ENCODE measurements at places on chromosomes 5 and 9.
A peak's percentile ranks its signal among the peaks of the same experiment; 100 is the strongest.

DNA sequence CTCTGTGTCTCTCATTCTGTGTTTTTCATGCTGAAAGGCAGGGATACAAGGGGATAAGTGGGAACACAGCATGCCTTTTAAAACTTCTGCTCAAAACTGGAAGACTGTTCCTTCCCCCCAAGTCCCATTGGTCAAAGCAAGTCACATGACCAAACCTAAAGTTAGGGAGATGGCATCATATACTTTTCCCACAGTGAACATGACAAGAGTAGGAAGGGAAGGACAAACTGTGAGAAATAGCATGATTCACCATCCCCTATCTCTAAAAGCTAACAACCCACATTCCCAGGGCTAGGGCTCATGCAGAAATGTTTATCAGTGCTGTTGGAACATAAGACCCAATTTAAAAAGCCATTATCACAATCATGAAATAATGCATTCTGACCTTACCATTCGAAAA is 24.2 kb upstream of the SHISAL2B start:
- DNase-seq, result no peak

- DNase-seq, result no peak
Observed at GRCh38 chr5:146781157-146781556, 97.4 kb downstream of the PPP2R2B start.

- no peak for DNase-seq
Observed at GRCh38 chr5:158285698-158286097, 426.8 kb upstream of the CLINT1 start.

DNA sequence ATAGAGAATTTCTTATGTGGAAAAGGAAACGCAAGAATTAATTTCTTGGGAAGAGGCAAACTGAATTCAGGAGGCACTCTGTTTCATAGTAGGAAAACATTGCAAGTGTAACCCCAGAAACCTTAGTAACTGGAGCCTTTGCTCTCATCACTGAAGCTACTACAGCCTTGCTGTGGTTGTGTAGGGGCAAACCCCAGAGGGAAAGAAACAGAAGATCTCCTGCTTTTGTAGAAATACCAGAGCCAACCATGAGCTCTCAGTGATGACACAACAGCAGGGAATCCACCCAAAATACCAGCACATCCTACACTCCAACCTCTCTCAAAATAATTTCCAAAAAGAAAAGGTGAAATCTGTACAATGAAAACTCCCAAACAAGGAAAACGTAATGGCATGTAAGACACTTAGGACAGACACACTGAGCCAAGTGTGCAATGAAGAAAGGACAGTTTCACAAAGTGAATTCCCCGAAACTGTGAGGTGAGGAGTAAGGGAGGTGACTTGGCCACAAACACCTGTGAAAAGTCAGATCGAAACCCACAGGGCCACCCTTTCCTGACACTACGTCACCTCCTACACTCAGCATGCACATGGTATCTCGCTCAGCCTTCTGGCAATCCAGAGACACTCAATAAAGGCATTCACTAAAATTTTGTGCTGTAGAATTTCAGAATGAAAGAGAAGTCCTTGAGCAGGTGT is 8.5 kb upstream of the ACSL6 start:
- DNase-seq, result no peak

- DNase-seq, result no peak
Observed at GRCh38 chr5:72328172-72328571, 8.0 kb downstream of the PTCD2 start.

DNA sequence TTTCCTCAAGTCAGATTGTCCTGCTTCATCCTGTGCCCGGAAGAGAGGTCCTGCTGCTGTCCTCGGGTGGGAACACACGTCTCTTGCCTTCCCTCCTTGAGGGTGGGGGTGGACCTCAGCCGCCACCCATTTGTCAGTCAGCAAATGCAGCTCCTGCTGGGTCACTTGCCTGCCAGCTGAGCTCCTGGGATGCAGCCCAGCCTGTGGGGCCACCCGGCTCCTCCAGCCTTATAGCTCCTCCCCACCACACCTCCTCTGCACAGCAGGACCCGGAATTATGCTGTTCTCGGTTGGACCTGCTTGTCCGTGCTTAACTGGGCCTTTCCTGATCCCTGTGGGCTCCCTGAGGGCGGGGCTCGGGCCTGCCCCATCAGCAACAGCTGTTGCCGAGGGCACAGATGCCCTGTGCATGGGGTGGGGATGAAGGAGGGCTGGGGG is 52.7 kb downstream of the RXRA start:
- no peak for DNase-seq

DNA sequence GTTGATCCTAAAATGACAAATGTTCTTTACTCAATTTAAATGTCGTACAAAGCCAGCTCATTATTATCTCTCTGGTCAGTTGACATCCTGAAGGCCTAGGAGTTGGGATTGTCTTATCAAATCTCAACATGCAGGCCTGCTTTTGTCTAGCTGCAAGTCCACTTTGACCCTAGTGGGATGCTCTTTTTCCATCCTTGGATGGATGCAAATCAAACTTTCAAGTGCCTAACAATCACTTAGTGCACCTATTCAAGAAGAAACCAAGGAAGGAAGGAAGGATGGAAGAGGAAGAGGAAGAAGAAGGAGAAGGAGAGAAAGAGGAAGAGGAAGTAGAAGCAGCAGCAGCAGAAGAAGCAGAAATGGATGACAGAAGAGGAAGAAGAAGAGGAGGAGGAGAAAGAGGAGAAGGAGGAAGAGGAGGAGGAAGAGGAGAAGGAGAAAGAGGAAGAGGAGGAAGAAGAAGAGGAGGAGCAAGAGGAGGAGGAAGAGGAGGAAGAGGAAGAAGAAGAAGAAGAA is 109.6 kb downstream of the PIK3R1 start:
- DNase-seq, result no peak

- no peak for DNase-seq
Observed at GRCh38 chr5:149886060-149886459, 58.5 kb downstream of the PDE6A start.

GRCh38 chr9:127521919-127522304 is 70.6 kb downstream of the LRSAM1 start:
- DNase-seq, result no peak

DNA sequence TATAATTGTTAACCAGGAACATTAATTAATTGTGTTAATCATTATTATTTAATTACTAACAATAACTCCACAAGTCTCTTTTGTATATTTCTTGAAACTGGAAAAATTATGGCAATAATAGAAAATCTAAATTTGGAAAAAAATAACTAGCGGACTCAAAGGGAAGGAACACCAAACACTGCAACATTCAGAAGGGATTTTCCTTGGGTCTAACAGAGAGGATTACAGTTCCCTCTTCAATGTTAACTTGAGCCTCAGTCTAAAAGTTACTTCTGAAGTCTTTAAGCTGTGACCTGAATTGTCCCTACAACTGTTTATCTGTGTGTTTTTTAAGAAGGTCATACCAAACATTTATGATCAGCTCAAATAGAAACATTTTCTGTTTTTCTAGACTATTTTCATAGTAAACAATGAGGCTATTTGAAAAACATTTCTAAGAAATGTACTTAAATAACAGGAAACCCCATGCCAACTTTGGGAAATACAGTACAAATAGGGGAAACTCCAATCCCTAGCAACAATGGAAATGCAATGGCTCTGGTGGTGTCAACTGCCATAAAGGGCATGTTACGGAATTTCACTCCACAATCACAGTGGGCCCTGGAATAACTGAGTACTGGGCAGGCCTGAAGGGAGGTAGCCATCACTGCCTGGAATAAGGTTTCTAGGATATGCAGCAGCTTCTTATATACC is 61.2 kb downstream of the MCTP1 start:
- DNase-seq, result no peak

- DNase-seq, result no peak
Observed at GRCh38 chr9:92381775-92382174, 22.6 kb downstream of the OGN start.

GRCh38 chr5:58958701-58959100 is 375.8 kb downstream of the RAB3C start:
- no peak for DNase-seq

DNA sequence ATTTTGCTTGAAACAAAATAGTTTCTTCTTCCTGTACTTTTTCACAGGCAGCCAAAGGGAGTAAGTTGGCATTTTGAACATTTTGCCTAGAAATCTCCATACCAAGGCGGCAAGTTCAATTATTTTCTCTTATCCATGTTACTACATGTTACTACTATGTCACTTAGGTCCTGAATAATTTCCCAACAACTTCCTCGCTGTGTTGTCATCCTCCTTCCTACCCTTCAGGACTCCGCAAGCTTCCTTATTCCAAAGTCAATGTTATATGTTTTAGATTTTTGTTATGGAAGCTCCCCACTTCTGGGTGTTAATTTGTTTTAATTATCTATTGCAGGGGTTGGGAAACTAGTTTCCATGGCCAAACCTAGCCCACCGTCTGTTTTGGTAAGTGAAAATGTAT is 9.9 kb upstream of the B4GALT1 start:
- DNase-seq, result no peak

DNA sequence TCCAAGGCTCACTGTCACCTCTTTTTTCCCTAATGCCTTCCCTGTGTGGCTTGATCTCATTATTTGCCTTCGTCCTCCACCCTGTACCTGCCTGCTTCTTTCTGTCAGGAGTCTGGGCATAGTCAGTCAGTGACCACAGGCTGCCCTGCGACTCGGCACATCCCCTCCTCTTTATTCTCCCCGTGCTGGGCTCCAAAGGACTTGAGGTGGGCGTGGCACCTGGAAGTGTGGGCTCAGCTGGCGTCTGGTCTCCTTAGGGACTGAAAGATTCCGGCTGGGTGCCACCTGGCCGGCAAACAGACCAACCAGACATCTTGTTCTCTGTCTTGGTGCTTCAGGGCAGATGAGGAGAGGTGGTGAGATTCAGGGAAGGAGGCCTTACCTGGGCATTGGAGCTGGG is 29.6 kb upstream of the PRDM12 start:
- DNase-seq, result no peak

GRCh38 chr5:87650284-87650683 is 237.6 kb upstream of the CCNH start:
- no peak for DNase-seq

- no peak for DNase-seq
Observed at GRCh38 chr5:18299166-18299565, 664.9 kb downstream of the TAF11L14 start.

DNA sequence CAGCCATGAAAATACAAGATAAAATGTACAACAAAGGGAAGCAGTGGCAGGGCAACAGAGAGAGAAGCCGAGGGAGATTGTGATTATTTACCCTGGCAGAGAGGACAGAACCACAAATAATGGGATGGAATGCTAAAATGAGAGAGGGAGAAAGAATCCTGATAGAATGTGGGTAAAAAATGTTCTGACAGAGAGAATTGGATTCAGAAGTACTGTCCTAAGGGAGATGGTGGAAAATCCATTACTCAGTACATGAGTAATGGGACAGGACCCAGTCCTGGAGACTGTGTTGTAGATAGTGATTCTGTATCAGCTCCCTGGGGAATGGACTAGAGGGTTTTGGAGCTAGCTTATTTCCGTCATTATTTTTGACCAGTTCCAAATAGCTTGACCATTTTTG is 831.5 kb downstream of the MAT2B start:
- no peak for DNase-seq

DNA sequence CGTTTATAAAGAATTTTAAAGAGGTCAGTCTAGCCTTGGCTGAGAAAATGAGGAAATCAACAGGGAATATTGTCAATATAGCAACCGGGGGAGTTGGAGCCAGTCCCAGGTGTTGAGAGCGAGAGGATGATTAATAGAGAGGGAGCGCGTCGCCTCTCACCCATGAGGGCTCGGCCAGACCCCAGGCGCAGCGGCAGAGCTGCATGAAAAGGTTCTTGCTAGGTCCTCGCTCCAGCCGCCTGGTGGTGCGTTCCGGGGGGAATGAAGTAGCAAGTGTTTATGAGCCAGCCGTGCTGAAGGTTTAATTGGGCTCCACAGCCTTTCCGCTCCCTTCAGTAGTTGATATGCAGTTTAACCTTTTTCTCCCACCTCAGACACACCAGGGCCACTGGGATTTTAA is 167.3 kb upstream of the IRX1 start:
- no peak for DNase-seq

- no peak for DNase-seq
Observed at GRCh38 chr9:132099741-132100407, 20.2 kb upstream of the MED27 start.

DNA sequence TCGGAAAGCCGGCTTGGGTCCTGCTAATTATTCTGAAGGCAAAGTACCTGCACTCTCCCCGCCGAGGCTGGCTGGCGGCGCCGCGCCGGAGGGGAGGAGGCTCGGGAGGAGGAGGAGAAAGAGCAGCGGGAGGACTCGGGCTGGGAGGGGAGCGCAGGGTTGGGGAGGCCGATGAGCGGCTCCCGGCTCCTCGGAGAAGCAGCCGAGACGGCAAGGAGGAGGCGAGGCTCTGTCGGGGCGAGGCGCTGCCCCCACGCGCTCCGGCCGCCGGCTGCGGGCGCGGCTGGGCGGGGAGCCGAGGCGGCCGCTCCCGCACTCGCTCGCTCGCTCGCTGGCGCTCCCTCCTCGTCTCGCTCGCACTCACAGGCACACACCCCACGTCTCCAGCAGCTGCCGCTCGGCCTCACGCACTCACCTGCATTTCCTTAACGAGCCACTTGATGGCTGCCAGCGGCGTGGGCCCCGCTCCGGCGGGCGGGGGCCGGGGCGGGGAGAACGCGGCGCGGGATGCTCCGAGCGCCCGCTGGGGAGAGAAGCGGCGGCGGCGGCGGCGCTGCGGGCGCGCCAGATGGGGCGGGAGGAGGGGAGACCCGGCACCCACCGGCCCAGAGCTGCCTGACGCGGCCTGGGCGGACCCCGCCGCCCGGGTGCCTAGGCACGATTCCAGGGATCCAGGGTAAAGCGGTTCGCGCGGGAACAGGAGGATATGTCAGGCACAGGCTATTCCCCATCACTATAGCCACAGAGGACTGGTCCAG is at the start of gene PTPRD:
Gene PTPRD, minus strand, starts transcription at position 362 of the 758 bp plus-strand sequence.
- DNase-seq, result peak; percentile 75

- no peak for DNase-seq
Observed at GRCh38 chr9:84502066-84502465, 161.5 kb upstream of the SLC28A3 start.

GRCh38 chr5:62395210-62395950 is 8.3 kb downstream of the DIMT1 start:
- DNase-seq, result no peak

GRCh38 chr9:108271646-108272348 is 584.0 kb downstream of the ACTL7B start:
- peak; percentile 77 for DNase-seq

- DNase-seq, result no peak
Observed at GRCh38 chr5:10315201-10315600, 7.5 kb upstream of the CMBL start.

GRCh38 chr5:55356896-55357295 is 49.1 kb downstream of the MTREX start:
- no peak for DNase-seq

DNA sequence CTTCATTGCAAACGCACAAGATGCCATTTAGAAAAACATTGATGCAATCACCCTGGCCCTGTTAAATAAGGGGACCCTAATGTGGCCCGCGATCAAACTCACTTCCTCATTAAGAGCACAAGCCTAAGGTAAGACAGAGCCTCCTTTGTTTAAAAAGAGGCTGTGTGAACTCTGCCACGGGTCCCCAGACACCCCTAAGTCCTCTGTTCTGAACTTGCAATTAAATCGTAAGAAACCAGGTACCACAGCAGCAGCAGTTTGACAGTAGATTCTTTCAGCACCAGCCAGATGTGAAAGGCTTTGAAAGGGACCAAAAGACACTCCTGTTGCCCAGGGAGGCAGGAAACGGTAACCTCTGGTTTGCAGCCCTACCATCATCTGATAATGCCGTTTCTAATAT is 346.3 kb downstream of the TMEM167A start:
- no peak for DNase-seq
